ENCODE measurements at places on chromosomes 2 and 18.

DNA sequence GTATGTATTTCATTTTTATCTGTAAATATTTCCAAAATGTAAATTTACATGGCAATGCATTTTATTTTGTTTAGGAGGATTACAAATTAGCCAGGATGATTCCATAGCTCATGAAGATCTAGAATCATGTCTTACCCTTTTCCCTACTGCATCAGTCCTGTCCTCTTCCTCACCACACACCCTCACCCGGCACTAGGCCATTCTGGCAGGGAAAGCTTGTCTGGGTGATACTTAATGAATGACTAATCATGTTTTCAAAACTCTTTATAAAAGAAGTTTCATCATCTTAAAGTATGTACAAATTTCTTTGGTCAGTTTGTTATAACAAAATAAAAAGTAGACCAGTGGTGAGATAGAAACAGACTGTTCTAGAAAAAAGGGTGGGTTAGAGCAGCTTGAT, 283.3 kb upstream of the VWC2L start:
- no peak for DNase-seq

- no peak for DNase-seq
Observed at GRCh38 chr2:102336502-102336945, 19.1 kb upstream of the IL18R1 start.

GRCh38 chr2:160876765-160877164, 283.5 kb upstream of the TANK start:
- DNase-seq = no peak

DNA sequence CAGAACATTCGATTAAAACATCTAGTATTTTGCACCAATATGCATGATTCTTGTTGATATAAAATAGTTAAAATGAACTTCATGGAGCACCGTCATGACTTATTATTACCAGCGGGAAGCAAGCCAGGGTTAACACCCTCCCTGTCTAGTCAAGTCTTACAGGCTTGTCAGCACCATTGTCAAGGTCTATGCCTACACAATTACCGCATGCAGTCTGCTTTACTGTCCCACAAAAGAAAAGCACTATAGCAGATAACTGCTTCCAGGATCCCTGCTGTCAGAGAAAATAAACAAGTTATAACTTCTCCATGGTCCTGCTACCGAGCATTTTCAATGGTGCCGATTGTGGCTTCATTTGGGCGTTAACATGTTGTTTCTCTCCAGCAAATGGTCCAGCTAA, 968.0 kb upstream of the FAM98A start:
- no peak for DNase-seq

DNA sequence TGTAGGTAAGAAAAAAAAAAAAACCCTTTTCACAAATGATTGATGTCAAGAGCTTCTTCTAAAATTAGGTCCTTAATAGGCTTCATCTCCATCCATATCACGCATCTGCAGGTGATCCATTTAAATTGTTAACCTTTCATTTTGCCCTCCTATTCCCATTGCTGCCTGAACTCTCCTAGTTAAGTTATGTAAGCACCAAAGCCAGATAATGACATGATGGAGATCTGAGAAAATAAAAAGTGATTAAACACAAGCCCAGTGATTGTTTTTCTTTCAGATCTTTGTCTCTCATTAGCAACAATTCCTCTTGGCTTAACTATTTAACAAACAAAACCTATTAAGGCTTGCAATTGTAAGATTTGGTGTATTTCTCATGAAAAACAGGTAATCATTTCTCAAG, 20.0 kb downstream of the LANCL1 start:
- no peak for DNase-seq

- no peak for DNase-seq
Observed at GRCh38 chr2:237898057-237898414, 38.6 kb downstream of the RAMP1 start.

- DNase-seq = peak; percentile 82
Observed at GRCh38 chr2:227717687-227718567, at the start of gene SLC19A3. TSS of gene SLC19A3 (minus strand) at chr2:227718028. CDS start at chr2:227702318, 15,710 bp downstream.

DNA sequence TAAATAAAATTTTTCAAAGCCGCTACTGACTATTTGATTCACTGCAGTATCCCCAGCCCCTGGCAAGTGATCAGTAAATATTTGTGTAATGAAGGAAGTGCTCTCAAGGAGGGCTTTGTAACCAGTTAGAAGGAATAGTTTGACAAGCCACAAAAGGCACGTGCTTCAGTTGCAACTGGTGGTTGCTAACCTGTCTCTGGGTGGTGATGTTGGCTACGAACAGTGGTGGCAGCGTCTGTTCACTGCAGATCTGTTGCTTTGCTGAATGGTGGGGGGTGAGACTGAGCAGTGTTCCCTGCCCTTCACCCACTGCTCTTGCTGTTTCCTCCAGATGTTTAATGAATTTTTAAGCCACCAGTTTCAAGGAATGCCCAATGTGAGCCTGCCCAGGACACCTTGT, 73.9 kb upstream of the SIX2 start:
- no peak for DNase-seq

DNA sequence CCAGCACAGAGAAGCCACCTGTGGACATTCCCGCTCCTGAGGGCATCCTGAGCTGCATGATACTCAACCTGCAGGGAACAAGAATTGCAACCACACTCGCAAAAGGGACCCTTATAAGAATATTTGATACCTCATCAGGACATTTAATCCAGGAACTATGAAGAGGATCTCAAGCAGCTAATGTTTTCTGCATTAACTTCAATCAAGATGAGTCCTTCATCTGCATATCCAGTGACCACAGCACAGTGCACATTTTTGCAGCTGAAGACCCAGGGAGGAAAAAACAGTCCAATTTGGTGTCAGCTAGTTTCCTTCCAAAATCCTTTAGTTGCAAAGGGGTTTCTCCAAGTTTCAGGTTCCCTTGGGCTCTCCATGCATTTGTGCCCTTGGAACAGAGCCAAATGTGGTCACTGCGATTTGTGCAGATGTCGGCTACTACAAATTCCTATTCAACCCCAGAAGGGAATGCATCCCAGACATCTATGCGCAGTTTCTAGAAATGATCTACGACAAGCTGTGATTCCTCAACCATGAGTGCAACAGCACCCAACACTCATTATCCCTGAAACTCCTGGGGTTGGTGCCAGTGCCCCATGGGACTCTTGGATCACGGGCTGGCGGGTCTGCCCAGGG, 23.3 kb upstream of the FHOD3 start:
- DNase-seq = no peak

DNA sequence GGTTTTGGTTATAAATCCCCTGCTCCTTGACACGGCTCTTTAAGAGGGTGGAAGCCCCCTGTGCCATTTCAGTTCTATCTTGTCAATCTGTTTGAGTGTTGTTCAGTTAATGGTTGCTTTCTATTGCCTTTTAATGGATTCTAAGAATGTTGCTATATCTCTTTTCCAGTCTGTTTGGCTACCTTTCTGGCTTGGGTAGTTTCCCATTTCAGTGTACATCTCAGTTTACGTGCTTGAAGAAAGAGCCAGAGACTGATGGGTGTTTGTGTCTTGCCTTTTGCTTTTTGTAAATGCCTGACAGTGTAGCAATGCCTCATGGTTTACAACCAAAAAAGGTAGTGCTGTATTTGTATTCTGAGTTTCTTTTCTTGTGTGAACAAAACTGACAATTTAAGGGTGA, 45.3 kb downstream of the SPATS2L start:
- no peak for DNase-seq

DNA sequence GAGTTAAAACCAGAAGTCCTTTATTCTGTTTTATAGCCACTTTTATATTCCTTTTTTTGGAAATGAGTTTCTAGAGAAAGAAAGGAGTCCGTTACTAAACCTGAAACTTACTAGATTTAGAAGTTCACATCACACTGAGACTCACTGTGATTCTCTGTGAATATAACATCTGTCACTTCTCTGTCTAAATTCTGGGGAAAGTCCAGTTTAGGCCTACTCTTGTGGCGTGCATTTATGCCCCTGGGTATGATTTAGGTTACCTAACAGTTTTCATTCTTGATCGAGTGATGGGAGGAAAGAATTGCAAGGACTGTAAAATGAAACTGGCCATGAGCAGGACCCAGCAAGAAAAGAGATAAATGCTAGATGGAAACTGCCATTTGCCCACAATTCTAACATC, 449.6 kb downstream of the SPAG16 start:
- no peak for DNase-seq

DNA sequence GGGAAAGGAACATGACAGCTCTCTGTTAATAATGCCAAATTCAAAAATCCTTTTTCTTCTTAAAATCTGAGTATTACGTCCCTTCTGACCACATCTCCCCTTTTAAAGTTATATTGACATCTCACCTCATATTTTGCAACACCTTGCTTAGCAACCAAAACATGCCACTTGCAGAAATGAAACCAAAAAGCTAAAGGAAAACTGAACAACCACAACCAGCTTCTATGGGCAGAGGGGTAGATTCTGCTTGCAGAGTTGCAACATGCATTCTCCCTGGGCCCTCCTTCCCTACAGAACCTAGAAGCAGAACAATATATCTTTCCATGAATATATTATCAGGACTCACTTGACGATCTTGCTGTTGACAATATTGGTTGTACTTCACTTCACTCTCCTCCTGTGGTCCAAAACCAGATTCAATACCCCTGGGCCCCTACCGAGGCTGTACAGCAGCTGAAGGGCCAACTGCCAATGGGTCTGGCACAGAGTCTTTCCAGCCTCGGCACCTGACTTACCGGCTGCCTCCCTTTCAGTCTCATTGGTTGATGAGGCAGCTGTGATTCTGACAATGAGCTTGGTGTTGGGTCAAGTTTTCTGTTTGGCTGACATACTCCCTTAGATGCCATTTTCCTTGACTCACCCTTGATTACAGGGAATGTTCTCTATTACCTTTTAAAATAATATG, 616.6 kb downstream of the ZEB2 start:
- DNase-seq = peak; percentile 11

All from midbrain (tissue), 1 donor.